ENCODE measurements at places on chromosomes 7 and 10.

DNA sequence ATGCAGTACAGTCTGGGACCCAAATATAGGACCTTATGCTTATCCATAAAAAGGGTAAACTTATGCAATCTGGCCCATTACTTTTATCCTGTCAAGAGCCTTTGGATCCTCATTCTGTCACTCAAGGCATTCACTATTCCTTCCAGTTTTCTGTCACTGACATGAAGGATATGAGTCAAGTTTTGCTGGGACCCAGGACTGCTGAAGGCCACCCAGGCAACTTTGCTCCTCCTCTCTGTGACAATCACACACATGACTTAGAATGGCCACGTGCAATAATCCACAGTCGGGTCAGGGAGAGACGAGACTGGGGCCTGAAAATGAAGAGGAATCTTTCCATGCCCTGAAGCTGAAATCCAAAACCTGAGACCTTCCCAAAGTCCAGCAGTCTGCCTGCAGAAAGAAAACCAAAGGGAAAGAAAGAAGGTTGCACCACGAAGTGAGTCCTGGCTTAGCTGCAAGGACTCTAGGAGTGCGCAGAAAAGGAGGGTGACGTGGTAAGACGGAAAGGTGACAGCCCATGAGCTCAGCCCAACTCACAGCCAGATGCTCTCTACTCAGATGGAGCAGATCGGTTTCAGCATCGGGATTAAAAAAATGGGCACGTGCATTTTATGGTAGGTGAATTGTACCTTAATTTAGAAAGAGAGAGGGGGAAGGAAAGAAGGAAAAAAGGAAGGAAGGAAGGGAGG, 67.2 kb downstream of the VOPP1 start:
- no peak for DNase-seq

DNA sequence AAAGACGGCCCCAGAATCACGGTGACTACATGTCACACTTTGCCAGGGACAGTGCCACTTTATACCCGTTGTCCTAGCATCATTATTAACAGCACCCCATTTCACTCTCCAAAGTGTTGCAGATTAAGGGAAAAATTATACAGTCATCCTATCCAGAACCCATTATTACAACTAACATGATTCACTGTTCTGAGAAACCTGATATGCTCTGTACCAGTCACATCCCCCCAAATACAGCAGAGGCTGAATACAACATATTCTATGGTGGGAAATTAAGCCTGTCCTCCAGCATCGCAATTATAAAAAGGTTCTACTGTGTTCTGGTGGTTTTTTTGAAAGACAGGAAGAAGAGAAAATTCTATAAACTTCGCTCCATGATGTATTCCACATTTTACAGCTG, 162.1 kb downstream of the JAZF1 start:
- DNase-seq = no peak

DNA sequence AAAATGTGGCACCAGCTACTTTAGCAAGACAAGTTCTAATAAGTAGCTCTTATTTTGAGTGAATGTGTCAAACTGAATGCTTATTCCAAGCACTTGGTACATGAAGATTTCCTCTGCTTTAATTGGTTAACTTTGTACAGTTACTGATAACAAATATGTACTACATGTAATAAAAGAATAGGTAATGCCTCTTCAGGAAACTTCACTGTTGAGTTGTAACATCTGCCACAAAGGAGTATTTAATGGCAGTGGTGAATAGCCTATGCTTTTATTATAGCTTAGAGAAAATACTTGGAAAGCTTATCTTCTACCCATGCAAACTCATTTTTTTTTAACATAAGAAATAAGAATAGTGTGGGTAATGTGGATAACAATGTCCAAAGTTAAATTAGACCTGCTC, 82.6 kb downstream of the CYP51A1 start:
- DNase-seq = no peak

DNA sequence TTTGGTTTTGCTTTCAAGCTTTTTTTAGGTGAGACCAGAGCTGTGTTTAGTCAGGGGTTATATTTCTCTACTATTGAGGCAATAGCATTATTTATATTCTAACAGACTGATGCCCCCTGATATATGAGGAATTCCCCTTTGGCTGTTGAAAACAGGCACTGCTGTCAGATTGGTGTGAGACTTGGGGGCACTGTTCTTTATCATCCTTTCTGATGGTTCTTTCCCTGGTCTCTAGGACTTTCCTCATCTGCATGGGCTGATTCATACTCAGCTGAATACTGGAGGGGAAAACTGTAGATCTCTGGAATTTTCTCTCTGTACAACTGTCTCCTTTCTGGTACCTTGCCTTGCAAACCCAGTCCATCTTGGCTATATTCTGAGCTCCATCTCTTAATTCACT, 10.0 kb upstream of the ICA1 start:
- no peak for DNase-seq

GRCh38 chr10:90787393-90788198, 70.2 kb downstream of the HTR7 start:
- peak; percentile 39 for DNase-seq

DNA sequence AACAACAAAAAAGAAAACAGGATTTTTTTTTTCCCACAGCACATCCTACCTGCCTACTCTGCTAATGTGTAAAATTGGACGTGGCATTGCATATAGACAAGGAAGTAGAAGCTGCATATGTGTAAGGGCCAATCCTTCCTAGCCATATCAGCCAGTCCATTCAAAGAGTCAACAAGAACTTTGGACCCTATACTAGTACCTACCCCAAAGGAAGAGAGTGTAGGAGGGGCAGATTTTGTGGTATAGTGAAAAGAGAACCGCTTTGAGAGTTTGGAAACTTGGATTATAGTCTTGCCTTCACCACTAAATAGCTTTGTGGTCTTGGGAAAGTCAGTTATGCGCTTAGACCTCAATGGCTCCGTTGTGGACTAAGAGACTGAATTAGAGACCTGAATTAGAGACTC, 12.1 kb upstream of the MCU start:
- no peak for DNase-seq

DNA sequence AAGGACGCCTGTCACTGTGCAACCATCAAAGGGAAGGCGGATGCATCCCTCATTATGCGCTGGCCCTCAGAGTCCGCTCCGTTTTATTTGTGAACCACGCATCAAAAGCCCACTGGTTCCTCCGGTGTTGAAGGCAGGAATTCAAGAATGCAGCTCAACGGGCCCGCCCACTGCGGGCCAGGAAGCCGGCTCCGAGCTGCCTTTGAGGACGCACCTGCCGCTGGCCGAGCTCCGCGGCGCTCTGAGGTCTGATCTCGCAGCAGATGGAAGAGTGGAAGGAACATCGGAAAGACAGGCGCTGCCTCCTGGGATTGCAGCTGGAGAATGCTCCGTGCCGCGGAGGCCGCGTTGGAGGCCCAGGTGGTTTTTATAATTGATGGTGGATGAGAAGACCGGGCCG, 56.9 kb upstream of the ADGRA1 start:
- DNase-seq = no peak

GRCh38 chr10:31819391-31819820, 109.2 kb downstream of the ARHGAP12 start:
- peak; percentile 35 for DNase-seq

DNA sequence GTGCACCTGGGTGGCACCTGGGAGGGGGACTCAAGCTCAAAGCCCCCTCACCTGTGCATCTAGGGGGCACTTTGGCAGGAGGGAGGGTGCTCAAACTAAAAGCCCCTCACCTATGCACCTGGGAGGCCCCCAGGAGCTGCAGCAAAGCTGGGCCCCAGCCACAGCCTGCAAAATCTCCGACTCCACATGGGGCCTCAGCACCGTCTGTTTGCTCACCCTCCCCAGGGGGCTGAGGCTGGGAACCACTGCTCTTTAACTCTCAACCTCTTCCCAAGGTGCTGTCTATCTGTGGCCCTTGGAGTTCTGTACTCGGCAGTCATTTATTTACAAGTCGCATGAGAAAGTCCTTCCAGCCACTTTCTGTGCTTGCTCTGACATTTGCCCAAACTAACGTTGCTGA, 458.4 kb downstream of the DNAJB6 start:
- DNase-seq = no peak

DNA sequence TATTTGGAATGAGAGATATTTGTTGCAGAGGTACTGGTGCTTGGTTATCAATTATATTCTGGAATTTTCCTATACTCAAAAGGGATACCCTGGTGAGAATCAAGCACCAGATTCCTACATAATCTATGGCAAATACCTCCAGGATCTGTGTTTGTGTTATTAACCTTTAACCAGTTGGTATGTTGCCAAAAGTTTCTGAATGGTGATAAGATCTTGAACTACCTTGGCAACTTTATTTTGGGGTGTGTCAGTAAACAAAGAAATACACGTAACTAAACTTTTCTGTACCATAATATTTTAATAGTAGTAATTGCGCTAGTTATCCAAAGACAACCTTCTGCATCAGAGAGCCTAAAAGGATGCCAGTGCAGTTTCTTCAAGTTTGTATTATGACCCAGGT, 13.4 kb downstream of the SCIN start:
- no peak for DNase-seq

DNA sequence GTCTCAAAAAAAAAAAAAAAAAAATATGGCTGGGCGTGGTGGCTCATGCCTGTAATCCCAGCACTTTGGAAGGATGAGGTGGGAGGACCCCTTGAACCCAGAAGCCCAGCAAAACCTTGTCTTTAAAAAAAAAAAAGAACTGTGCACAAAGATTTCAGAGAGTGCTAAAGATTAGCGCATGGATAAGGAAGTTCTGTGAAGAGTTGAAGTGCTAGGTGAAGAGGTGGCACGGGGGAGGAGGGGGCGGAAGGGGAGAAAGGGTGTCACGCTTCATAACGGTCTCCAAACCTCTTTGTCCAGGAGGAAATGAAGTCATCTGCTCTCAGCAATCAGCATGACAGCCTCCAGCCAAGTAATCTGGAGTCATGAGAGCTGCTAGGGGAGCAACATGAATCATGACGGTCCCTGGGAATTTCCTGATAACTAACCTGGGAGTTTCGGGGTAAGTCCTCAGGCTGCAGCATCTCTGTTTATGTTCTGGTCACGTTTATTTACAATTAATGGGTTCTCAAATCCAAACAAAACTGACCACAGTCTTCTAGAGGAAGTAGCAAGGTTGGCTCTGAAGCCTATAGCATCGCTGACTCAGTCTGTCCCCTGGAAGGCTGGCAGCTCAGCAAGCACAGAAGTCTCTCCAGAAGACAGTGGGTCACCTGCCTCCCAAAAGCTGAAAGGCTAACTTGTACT, 1.9 kb upstream of the PLAU start:
- peak; percentile 39 for DNase-seq

- DNase-seq = no peak
Observed at GRCh38 chr7:77498659-77499379, 38.3 kb upstream of the PTPN12 start.

GRCh38 chr10:114629824-114630730, 28.0 kb downstream of the ABLIM1 start:
- no peak for DNase-seq

- no peak for DNase-seq
Observed at GRCh38 chr10:62000726-62001125, 99.2 kb downstream of the ARID5B start.

DNA sequence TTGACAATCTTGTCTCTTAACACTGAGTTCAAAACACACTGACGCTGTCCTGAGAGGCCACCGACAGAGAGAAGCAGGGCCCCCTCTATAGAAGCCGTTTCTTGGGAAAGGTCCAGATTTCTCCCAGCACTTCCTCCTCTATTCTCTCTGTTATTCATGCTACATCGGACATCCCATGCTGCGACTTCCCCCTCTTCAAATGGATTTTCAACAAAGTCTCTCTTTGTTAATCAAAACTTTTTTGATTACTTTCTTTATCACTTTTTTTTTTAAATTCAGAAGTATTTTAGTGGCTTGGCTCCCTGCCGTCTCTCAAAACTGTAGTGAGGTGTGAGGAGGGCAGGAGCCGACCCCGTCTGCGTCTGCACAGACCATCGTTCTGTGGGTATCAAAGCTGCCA, 298.9 kb upstream of the PITRM1 start:
- peak; percentile 66 for DNase-seq

DNA sequence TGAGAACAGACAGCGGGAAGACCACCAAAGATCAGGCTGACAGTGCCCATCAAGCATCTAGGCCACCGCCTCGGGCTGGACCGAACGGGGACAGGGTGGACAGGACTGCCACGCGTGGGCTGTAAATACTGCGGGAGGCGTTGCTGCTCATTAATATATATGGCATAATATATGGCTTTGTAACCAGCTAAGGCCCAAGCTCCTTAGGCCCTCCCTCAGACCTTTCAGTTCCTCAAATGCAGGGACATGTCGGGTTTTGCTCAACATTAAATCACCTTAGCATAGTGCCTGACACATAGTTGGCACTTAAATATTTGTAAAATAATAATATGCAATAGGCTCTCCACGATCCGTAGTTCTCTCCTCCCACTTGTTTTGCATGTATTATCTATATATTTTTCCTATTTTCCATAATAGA, 402 bp upstream of the TMEM168 start:
- DNase-seq = peak; percentile 52

GRCh38 chr7:134995239-134996096, 9.2 kb downstream of the AGBL3 start:
- no peak for DNase-seq

DNA sequence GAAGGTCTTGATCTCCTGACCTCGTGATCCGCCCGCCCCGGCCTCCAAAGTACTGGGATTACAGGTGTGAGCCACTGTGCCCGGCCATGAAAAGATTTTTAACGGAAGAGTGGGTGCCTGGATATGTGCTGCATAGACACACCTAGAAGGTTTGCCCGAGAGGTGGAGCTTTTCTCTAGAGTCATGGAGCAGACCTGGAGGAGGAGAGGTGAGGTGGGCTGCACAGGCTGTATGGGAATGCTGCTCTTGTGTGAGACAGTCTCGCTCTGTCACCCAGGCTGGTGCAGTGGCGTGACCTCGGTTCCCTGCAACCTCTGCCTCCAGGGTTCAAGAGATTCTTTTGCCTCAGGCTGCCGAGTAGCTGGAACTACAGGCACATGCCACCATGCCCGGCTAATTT, 103.3 kb downstream of the ACTR3B start:
- DNase-seq = no peak

- no peak for DNase-seq
Observed at GRCh38 chr7:128809363-128809762, 17.6 kb downstream of the CCDC136 start.
